ENCODE measurements at places on chromosomes 4 and X.

- DNase-seq = no peak
Observed at GRCh38 chr4:176601124-176601523, 191.6 kb downstream of the VEGFC start.

GRCh38 chr4:38113132-38113531, 152.9 kb downstream of the PTTG2 start:
- DNase-seq = no peak

DNA sequence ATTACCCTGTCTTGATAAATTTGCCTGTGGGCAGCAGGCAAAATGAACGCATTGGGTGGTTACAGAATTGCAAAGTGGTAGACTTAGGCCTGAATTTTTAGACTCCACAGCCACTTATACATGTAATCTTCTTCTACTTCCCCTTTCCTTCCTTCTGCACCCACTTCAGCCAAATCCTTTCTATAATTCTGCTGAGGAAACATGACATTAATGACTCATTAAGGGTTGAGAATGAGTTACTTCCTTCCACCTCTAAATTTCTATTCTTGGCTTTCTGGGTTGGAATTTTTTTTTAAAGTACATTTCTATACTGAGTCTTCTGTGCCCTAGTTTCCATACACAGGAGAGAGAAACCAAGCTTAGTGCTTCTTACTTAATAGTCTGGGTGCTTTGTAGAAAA, 10.1 kb downstream of the PAPSS1 start:
- DNase-seq = no peak

GRCh38 chr4:121462660-121463261, 81.9 kb upstream of the QRFPR start:
- DNase-seq = peak; percentile 32

- DNase-seq = no peak
Observed at GRCh38 chr4:76689145-76689817, 208.7 kb downstream of the SOWAHB start.

- no peak for DNase-seq
Observed at GRCh38 chr4:143021384-143021783, 163.3 kb upstream of the USP38 start.

- no peak for DNase-seq
Observed at GRCh38 chrX:143754183-143754582, 33.6 kb upstream of the SPANXN2 start.

DNA sequence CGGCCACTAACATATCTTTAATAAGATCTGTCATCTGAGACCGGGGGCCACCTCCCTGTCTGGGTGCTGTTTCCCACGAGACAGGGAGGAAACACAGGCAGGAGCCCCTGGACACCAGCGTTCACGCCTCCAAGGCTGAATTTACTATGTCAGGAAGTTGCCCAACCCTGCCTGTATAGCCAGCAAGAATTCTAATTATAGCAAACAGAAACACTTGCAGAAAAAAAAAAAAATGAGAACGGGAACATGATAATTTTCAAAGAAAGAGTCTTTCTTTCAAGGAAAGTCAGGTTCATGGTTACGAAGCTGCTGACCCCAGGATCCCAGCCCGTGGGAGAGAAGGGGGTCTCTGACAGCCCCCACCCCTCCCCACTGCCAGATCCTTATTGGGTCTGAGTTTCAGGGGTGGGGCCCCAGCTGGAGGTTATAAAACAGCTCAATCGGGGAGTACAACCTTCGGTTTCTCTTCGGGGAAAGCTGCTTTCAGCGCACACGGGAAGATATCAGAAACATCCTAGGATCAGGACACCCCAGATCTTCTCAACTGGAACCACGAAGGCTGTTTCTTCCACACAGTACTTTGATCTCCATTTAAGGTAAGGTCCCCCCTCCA, at the start of gene IL3RA:
Gene IL3RA (plus strand): TSS at position 455 of the 613 bp plus-strand sequence. CDS start 4,981 bp downstream, outside the sequence.
- DNase-seq = no peak

DNA sequence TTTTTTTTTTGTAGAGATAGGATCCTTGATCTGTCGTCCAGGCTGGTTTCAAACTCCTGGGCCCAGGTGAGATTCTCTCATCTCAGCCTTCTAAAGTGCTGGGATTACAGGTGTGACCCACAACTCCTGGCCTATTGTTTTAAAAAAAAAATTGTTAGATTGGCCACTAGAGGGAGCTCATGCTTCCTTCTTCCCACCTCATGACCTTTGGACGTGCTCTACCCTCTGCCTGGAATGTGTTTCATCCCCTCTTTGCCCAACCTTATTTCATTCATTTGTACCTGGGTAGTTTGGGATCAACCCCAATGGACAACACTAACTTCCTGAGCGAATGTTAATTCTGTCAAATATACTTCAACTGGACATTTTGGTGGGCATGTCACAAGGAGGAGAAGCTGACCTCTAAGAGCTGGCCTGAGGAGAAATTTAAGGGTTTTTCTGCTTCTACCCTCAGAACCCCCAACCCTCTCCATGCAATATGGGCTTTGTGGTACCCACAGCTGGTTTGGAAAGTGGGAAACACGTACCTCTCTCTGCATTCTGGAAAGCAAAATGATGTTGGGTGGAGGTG, 6.4 kb downstream of the PPEF2 start:
- peak; percentile 17 for DNase-seq

GRCh38 chr4:6834867-6835266, 52.3 kb downstream of the KIAA0232 start:
- no peak for DNase-seq

DNA sequence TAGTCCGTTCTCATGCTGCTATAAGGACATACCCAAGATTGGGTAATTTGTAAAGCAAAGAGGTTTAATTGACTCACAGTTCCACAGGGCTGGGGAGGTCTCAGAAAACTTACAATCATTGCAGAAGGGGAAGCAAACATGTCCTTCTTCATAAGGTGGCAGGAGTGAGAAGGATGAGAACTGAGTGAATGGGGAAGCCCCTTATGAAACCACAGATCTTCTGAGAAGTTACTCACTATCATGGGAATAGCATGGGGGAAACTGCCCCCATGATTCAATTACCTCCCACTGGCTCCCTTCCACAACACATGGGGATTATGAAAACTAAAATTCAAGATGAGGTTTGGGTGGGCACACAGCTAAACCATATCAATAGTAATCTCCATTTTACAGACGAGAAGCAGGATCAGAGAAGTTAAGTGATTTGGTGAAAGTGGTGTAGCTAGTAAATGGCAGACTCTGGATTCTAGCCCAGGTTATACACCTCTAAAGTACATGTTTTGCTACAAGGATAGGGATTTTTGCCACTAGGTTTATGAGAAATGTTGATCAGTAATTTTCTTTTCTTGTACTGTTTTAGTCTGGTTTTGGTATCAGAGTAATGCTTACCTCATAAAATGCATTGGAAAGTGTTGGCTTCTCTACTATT, 47.3 kb upstream of the C1GALT1C1 start:
- DNase-seq = no peak

DNA sequence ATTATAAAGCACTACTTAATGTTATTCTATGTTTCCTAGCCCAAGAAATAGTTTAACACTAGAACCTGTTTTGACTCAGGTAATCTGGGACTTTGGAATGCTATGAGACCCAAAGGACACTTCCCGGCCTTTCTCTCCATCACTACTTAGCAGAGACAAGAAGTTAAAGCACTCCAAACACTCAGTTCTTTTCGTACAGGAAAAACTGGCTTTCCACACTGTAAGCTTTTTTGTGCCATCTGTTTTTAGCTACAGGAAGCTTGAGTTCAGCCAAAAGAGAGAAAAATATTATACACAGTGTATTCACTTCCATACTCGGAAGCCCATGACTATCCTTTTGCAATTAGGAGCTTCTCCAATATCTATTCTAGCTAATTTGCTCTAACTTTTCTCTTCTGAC, 7.9 kb upstream of the FGF13 start:
- DNase-seq = no peak

- no peak for DNase-seq
Observed at GRCh38 chr4:105246712-105247111, 100.0 kb downstream of the TET2 start.

- no peak for DNase-seq
Observed at GRCh38 chrX:132425744-132426318, 63.0 kb downstream of the MBNL3 start.

DNA sequence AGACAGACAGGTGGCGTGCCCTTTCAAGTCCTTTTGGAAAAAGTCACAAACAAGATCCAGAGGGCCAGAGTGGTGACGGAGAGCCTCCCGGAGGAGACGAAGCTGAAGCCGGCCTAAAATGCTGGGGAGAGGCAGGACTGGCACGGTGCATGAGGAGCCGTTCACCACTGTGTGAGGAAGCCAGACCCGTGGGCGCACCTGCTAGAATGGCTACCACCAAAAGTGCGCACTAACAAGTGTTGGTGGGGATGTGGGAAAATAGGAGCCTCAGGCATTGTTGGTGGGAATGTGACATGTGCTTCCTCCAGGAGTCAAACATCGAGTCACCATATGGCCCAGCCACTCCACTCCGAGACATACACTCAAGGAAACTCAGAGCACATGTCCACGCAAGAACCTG, 67.4 kb upstream of the HELT start:
- no peak for DNase-seq

DNA sequence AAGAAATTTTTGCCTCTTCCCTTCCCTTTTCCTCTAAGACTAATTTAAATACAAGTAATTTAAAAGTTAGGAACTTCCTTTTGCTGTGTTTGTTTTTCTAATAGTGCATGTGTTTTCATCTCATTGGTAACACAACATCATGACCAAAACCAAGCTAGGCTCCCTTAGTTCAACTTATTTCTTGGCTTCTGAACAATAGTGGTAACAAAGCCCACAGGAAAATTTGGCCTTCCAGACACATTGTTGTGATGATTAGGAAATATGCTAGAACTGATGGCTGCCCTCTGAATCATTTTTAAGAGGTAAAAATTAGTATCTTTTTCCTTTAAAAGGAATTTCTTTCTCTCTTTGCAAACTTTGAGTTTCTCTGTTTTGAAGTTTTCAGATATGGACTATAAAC, 25.5 kb upstream of the TEC start:
- DNase-seq = no peak

DNA sequence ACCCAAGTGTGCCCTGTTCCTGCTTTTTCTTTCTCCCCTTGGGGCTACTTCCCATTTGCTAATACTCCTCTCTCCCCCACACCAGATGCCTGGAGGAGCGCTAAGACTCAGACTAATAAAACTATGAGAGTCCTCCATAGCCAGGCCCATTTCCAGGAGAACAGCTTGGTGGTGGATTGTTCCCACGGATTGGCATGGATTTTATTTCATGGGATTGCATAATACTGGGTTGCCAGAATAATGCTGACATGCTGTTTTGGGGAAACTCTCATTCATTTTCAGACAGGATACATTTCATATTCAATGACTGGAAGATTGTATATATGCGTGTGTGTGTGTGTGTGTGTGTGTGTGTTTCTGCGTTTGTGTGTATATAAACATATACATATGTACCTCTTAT, 447.5 kb upstream of the PITX2 start:
- no peak for DNase-seq

GRCh38 chr4:70992391-70992881, 1.0 kb upstream of the DCK start:
- no peak for DNase-seq

DNA sequence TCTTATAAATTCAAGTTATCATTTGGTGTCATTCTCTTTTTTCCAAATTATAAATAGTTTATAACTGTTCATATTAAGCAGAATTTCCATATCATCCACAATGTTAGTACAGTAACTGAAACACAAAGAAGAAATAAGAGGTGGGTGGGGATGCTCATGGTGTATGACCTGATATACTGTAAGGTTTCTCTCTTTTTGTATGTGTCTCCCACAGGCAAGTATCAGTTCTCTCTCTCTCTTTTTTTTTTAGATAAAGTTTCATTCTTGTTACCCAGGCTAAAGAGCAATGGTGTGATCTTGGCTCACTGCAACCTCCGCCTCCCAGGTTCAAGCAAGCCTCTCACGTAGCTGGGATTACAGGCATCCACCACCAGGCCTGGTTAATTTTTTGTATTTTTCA, 43.7 kb upstream of the UGT2A3 start:
- no peak for DNase-seq

DNA sequence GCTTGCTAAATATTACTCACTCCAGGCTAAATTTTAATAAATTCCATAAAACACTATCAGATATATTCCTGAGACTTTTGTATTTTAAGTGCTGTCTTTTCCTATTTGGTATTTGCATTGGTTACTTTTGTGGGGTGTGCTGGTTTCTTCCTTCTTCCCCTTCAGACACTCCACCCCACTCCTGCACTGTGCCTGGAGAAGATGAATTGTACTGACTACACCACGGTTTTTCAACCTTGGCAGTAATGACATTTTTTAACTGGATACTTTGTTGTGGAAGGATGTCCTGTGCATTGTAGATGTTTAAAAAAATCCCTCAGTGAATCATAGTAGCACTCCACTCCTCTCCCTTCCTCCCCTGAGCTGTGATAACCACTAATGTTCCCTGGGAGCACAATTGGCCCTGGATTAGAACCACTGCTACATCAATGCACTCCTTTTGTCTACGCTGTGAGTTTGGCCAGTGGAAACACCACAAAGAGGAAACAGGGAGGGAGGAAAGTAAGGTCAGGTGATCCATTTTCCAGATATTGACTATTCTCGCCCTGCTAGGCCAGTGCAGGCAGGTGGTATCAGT, 36.3 kb downstream of the SNCA start:
- no peak for DNase-seq

DNA sequence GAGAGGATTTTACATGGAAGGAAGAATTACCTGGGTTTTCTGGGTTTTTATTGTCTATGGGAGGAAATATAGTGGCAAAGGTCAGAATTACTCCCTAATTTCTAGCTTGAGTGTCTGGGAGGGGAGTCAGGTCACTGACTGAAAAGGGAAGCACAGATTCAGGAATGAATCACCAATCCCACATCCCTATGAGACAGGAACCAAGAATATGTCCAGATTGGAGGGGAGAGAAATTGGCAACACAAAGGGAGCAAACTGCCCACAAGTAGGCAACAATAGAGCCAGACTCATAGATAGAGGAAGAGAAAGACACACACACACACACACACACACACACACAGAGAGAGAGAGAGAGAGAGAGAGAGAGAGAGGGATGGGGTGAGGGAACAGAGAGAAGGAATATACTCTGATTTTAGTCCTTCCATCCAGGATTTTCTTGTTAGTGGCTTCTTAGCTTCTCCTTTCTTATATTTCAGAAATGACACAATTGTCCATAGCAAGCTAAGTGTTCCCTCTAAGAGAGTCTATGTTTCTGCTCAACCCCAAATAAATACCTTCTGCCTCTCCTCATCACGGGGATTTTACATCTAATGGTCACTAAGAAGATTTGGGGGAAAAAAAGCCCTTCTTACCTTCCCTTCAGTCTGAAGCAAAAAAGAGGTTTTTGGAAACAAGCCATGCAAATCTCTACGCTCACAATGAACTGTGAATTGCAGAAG, 12.0 kb downstream of the P2RY10 start:
- DNase-seq = no peak

DNA sequence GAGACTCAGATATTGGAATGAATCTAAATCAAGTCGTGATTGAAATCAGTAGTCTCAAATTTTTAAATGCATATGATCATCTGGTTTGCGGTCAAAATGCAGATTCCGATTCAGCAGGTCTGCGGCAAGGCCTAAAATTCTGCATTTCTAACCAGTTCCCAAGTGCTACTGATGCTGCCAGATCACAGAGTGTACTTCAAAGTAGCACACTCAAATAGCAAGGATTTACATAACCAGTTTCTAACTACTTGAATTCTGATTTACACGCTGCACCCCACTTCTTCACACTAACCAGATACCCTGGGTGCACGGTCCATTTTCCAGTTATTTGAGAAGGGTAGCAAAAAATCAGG, 752 bp downstream of the MBTPS2 start:
- no peak for DNase-seq
